Mucosa of gallbladder (tissue), 1 donor: ENCODE measurements at places on chromosomes 16 and 17. TPM values are rescaled to one million over a fixed set of nuclear protein-coding genes. Genes with fewer than 3 reads are reported as not detected.

Gene NUPR1
- total RNA-seq = 44.9 TPM

Gene CLEC3A
- total RNA-seq = 3.5 TPM

Gene CRYBA1
- not detected for total RNA-seq

Gene TBC1D3G
- total RNA-seq = not detected

Gene TBX4
- total RNA-seq = 1.6 TPM

Gene HDAC5
- total RNA-seq = 87.4 TPM

Gene MRPL12
- total RNA-seq = 48.6 TPM

Gene KRT13
- total RNA-seq = 0.40 TPM

Gene MTMR4
- total RNA-seq = 44.7 TPM
